ENCODE measurements at places on chromosomes 7 and 10.
A peak's percentile ranks its signal among the peaks of the same experiment; 100 is the strongest.

GRCh38 chr7:94089806-94090205, 85.7 kb upstream of the BET1 start:
- DNase-seq, result no peak

GRCh38 chr7:121023683-121024511, 35.4 kb downstream of the CPED1 start:
- no peak for DNase-seq

GRCh38 chr10:7026818-7027217, 384.0 kb downstream of the SFMBT2 start:
- no peak for DNase-seq

DNA sequence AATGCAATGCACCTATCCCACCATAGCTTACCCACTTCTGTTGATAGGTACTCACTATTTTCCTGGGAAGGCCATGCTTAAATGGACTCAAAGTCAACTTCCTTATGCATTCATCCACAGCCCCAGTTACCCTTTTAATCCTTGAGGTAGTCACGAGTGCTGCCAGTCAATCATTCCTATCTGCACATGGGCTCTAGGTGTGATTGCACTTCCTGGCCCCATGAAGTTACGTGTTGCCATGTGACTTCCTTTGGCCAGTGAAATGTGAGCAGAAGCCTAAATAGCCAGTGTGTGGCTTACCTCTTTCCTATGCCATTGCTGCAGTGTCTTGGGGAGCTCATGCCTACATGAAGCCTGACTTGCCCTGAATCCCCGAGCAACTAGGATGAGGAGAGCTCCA, 23.5 kb upstream of the EIF5AL1 start:
- no peak for DNase-seq

DNA sequence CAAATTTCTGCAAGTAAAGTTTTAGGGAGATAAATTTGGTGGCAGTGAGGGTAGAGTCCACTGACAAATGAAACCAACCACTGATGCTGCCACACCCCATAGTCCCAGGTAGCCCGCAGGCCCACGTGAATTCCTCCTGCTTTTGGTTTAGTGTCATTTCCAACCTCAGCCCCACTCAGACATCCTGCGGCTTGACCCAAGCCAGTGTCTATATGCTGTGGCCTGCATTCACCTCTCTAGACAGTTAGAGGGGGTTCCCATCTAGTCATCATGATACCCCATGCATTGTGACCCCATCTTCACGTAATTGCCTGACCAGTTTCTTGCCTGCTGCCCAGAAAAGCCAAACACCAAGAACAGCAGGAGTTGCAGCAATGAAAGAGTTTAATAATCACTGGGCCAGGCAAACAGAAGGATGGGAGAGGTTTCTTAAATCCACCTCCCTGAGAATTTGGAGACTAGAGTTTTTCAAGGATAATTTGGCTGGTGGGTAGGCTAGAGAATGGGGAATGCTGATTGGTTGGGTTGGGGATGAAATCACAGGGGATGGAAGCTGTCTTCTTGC, 332.0 kb upstream of the GALNT17 start:
- DNase-seq, result no peak

DNA sequence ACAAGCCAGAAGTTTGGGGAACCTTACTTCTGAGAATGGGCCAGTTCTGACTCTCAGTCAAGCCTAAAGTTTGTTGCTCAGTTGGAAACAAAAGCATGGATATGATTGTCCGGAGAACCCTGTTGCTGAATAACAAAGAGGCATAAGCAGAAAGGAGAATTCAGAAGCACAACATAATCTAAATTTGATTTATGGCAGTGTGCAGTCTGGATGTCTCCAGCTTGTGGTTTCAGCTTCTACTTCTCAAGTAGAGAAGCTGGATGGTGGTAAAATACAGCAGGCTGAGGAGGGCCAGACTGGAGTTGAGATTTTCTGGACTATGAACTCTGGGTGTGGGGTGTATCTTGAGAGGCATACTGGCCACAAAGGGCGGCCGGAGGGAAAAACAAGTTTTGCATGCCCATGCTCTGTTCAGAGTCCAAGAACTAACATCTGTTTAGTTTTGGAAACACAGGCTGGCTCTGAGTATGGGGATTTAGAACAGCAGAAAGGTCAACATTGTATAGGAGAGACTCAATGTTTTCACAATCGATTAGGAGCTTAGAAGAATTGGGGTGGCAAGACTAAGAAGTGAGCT, 592.9 kb downstream of the CNTNAP2 start:
- no peak for DNase-seq

DNA sequence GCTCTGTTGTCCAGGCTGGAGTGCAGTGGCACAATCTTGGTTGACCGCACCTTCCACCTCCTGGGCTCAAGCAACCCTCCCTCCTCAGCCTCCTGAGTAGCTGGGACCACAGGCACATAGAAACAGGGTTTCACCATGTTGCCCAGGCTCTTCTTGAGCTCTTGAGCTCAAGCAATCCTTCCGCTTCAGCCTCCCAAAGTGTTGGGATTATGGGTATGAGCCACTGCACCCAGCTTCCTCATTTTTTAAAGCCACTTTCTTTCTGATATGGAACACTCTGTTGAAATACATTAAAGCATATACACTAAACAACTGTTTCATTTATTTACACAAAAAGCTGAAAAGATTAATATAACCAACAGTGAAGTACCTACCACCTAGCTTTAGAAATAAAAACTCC, 117.2 kb downstream of the CLEC2L start:
- DNase-seq, result no peak

DNA sequence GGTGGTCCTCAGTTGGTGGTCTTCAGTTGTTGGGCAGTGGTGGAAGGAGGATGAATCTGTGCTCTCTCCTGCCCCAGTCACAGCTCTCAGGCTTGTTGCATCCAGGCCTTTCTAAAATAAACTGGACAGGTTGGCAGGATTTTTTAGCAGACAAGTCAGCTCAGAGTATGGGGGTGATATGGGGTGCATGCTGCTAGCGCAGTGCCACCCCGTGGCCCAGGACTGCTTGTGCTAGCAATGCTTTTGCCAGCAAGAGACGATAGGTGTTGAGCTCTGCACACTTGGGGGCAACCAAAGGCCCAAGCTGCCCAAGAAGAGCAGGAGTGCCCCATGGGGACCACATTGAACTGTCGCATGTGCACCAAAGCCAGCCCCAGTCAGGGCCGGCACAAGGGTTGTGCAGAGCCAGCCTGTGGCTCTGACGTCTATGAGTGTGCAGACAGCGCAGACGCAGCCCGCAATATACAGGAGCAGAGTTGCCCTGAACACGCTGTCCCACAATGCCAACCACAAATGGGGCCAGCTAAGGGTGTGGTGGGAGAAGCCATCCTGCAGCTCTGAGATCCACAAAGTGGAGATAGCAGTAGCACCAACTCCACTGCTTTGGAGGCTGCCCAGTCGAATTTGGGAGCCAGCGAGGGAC, 49.8 kb upstream of the PDSS1 start:
- DNase-seq, result no peak

GRCh38 chr10:87658858-87659555, 671 bp upstream of the PAPSS2 start:
- DNase-seq, result no peak

DNA sequence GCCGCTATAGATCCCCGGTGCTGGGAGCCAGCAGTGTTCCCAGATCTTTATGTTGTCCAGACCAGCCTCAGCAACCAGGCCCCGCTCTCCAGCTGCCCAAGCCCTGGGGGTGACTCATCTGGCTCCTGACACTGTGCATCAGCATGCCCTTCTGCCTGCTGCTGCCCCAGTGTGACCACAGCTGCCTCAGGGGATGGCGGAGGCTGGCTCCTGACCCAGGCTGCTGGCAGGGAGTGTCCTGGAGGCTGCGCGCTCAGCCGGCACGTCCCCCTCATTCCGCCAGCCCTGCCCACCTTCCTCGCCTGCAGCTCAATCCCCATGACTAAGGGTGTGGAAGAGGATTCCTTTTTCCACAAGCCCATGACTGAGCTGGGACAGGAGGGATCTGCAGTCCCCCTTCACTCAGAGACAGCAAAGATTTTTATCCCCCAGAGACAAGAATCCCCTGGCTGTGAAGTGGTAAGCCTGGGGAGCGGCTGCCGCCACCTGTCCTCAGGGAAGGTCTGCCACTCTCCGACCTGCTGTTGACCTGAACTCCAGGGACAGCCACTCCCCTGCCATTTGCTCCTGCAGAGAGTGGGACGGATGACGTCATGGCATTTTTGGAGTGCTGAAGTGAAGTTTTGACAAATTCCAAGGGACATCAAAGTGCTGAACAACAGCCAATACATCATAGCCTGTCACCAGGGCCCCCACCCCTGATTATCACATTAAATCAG, 182.8 kb upstream of the BMPER start:
- DNase-seq, result no peak

DNA sequence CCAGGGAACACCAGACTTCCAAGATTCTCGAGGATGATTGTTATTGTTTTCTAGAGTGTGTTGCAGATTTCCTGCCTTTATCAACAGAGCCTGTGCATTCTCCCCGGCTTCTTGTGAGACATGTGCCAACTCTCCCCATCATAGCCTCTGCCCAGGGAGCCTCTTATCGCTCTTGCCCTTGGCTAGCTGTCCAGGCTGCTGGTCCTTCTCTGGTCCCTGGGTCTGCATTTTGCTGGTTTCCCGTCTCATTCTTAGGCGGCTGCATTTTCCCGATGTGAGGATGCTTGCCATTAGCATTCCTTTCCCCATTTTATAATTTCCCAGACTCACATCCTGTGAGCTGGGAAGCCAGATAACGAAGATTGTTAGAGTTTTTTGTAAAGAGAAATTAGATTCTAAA, 15.2 kb downstream of the SLC13A4 start:
- no peak for DNase-seq

GRCh38 chr7:96067321-96067720, 254.6 kb downstream of the SLC25A13 start:
- no peak for DNase-seq

GRCh38 chr10:23344241-23344841, at the start of gene C10orf67:
Gene C10orf67 (minus strand): TSS chr10:23344797. CDS start chr10:23344774, 23 bp downstream.
- no peak for DNase-seq

GRCh38 chr10:90504172-90504571, 353.7 kb downstream of the HTR7 start:
- DNase-seq, result no peak

GRCh38 chr7:130069179-130069977, 956 bp upstream of the KLHDC10 start:
- DNase-seq, result no peak

- no peak for DNase-seq
Measured at GRCh38 chr10:11303361-11304170, 285.9 kb downstream of the CELF2 start.

- no peak for DNase-seq
Measured at GRCh38 chr7:106231856-106232490, 52.8 kb downstream of the NAMPT start.

DNA sequence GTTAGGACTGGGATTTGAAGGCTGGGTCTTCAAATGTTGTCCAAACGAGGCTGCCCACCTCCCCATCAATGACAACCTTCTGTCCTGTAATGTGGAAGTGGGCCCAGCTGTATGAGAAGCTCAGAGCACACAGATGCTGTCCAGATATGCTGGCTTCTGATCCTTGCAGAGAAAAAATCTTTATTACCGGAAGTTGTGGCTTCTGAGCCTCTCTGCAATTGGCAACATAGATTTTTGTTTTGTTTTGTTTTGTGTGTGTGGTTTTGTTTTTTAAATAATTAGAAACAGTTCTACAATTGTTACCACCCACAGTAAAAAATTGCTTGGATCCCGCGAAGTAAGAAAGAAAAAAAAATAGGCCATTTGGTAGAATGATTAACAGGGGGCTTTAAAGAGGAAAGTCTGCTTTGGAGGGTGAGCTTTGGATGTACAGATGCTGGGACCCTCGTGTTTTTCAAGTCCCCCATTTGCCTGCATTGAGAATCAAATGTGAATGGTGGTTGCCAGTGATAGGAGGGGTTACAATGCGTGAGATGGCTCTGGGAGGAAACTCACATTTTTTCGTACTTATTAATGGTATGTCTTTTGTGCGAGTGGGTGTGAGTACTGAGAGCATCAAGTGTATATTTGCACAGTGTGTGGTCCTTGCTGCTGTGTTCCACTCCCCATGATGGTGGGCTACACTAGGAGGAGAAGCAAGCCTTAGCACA, 153.2 kb downstream of the TCF7L2 start:
- peak; percentile 62 for DNase-seq

GRCh38 chr10:12513003-12513365, 163.6 kb downstream of the CAMK1D start:
- DNase-seq, result no peak

DNA sequence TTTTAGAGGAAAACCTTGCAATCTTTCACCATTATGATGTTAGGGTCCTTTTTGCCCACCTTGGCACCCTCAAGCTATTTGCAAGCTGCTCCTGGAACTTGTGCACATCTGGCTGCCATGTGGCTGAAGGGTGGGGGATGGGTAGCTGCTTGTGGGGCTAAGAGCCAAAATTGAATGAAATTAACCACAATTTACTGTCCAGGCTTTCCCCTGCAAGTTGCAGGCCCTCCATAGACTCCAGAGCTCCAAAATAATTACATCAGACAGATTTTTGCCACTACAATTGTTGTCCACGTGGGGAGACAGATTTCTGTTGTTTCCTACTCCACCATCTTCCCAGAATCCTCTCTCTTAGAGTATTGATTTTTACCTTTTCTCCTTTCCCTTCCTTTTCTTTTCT, 19.1 kb downstream of the PI4K2A start:
- DNase-seq, result peak; percentile 24

DNA sequence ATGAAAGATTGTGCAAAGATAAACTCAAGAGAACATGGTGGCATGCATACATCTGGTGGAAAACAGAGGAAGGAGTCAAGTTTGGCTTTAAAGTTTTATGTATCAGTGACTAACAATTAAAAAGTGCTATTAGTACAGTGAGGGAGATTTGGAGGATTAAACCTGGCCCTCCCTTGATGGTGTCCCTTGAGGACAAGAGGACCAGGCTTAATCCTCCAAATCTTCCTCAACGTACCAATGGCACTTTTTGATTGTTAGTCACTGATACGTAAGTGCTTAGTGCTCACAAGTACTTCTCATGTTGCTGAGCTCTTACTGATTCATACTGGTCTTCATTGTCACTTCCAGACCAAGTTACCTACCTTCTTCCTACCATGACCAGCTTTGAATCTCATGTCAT, 47.2 kb upstream of the SEMA3E start:
- no peak for DNase-seq

GRCh38 chr10:5731559-5731958, 46.9 kb downstream of the TASOR2 start:
- DNase-seq, result no peak

DNA sequence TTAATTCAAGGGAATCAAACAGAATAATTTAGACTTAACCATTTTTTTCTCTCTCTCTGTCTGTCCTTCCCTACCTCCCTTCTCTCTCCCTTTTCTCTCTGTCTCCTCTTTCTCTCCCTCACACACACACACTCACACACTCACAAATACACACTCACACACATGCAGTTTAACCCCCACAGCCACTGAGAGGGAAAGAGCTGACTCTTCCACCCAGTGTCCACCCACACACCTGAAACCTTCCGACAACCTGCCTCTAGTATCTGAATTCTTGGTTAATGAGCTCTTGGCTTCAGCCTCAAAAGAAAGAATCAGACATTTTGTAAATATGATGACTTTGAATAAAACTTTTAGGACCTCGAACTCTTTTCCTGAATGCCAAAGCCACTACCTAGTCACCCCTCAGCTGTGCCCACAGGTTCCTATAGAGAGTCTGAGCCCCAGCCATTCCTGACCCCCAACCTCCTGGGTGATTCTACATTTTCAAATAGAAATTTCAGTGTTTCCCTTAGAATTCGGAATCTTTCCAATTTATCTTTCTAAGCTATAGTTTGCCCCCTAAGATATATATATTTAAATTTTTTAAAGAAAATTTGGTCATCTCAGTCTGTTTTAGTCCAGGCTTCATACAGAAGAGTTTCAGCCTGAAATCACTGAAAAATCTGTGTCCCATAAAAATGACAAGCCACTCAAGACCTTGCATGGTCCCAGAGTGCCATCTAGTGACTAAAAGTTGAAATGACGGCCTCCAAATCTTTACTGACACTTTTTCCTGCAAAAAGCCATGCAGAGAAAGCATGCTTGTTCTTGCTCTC, 202.8 kb downstream of the IPMK start:
- peak; percentile 54 for DNase-seq

All from KBM-7 (cell line).